Progenitor cell of endocrine pancreas (in vitro differentiated cells): ENCODE measurements at places on chromosomes 1 and 21. TPM values are rescaled to one million over a fixed set of nuclear protein-coding genes. Genes with fewer than 3 reads are reported as not detected.

- DNase-seq: no peak
These were observed 40.7 kb upstream of the EYA3 start for GRCh38 chr1:28129150-28129549.

- DNase-seq: no peak
These were observed 572.7 kb downstream of the NPHP4 start for GRCh38 chr1:5419501-5419900.

GRCh38 chr1:56803561-56804156 is 15.5 kb downstream of the FYB2 start:
- DNase-seq: no peak

- no peak for DNase-seq
These were observed 78.6 kb downstream of the PDE9A start for GRCh38 chr21:42732033-42732410.

Gene GJA5
- total RNA-seq: not detected in 2 replicates

GRCh38 chr1:115677565-115677964 is 35.8 kb downstream of the VANGL1 start:
- no peak for DNase-seq

Gene RGS18
- total RNA-seq: not detected in 2 replicates

GRCh38 chr1:167878372-167879160 is 35.4 kb downstream of the ADCY10 start:
- no peak for DNase-seq

Gene SPRR2A
- total RNA-seq: not detected in 2 replicates

GRCh38 chr1:54559771-54560231 is 11.8 kb downstream of the ACOT11 start:
- DNase-seq: no peak

- no peak for DNase-seq
These were observed 11.6 kb downstream of the EIF4G3 start for GRCh38 chr1:21165076-21165475.

Gene RPTN
- total RNA-seq: not detected in 2 replicates

Gene MIXL1
- 1.5 and 1.7 TPM in 2 replicates for total RNA-seq

GRCh38 chr1:243495442-243496186 is 239.8 kb downstream of the SDCCAG8 start:
- no peak for DNase-seq

DNA sequence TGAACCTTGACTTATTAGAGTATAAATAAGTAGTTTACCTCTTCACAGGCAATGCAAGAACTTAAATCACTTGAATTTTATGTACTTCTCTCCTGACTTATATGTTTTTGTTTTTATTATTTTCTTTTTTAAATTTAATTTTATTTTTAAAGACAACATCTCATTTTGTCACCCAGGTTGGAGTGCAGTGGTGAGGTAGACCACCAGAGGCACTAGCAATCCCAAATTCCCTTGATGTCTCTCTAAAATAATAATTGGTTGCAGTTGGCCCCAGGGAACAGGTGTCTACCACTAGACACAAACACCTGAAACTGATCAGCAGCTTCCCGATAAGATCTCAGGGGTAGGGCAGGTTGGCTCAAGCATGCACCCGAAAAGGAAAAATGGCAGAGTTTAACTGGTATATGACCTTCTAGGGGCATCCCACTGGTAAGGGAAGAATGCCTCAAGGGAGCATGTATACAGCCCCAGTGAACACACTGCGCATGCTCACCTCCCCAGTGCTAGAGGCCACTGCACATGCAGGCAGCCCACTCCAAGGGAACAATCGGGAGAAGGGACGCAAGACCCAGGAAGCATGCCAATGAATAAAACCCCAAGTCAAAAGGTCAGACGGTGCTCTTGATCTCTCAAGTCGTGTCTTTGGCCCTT is 14.6 kb downstream of the EXOC8 start:
- DNase-seq: no peak

DNA sequence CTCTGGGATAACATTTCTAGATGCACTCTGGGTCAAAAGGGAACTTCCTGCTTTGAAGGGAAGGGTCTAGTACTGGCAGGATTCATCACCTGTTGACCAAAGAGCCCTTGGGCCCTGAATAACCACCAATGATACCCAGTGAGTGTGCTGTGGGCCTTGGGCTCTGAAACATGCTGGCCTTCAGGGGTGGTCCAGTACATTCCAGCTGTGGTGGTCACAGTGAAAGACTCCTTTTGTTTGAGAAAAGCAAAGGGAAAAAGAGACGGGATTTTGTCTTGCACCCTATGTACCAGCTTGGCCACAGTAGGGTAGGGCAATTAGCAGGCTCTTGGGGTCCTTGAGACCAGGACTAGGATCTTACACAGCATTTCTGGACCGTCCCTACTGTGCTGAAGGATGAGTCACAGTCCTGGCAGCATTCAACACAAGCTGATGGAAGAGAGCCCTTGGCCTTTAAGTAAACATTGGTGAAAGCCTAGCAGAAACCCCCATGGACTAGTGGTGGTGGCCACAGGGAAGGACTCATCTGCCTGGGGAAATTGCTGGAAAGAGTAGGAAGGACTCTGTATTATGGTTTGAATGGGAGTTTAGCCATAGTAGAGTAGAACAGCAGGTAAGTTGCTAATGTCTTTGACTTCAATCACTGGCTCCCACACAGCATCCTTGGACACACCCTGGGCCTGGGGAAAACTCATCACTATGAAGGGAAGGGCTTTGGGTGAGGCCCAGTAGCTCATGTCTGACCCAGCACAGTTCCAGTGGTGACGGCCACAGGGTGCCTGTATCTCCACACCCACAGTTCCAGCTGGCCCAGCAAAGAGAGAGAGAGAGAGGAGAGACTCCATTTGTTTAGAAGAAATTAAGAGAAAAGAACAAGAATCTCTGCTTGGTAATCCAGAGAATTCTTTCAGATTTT is 87.5 kb downstream of the COL24A1 start:
- no peak for DNase-seq

DNA sequence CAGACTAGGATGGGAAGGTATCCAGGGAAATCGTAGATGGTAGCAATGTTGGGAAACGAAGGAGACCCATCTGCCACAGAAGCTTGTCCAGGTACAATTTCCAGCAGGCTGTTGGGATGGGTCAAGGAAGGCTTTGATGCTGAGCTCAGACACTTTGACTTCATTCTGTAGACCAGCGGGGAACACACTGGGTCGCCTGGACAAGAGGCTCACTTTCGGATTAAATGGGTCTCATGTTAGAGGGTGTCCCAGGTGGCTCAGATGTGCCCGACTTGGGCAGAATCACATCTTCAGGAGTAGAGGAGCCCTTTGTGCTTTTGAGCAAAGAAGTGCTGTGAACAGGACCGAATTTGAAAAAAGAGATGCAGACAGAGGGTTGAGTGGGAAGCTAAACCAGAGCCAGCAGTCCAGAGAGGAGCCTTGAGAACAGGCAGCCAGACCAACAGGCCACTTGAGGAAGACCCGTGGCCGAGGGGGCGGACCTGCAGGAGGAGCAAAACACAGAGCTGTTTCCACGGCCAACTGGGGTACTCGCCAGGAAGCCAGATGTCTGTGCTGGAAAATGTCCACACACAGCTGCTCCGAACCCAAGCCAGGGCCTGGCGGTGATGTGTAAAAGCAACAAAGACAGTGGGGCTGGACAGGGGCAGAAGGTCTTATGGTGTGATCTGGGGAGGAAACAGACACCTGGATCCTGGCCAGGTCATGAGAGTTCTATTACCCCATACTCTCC is 146.9 kb downstream of the AJAP1 start:
- no peak for DNase-seq

Gene MYOG
- not detected in 2 replicates for total RNA-seq

- DNase-seq: no peak
These were observed 453.8 kb downstream of the NEGR1 start for GRCh38 chr1:71828431-71829012.

Gene SERPINC1
- 0.31 TPM in 1 of 2 replicates, not detected in the other for total RNA-seq

GRCh38 chr1:56798053-56798471 is 21.1 kb downstream of the FYB2 start:
- DNase-seq: no peak

GRCh38 chr21:30710499-30710898 is 8.1 kb downstream of the KRTAP21-3 start:
- no peak for DNase-seq

DNA sequence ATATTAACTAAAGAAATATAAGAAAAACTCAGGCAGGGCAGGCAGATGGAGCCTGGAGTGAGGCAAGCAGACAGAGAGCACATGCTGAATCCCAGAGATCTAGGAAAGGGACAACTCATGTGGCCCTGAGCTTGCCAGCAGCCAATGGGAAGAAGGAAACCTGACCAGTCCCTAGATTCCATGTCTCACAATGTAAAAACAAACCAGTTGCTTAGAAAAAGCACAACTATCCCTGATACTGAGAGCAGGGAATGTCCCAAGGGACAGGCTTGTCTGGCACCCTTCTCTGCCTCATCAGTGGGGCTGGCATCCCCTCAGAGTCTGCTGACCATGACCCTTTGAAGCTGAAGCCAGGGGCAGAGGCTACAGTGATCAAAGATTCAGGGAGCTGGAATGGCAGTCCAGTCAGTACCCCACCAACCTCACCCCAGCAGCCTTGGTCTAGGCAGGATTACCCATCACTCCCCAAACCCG is 27.8 kb downstream of the HSPG2 start:
- DNase-seq: no peak

DNA sequence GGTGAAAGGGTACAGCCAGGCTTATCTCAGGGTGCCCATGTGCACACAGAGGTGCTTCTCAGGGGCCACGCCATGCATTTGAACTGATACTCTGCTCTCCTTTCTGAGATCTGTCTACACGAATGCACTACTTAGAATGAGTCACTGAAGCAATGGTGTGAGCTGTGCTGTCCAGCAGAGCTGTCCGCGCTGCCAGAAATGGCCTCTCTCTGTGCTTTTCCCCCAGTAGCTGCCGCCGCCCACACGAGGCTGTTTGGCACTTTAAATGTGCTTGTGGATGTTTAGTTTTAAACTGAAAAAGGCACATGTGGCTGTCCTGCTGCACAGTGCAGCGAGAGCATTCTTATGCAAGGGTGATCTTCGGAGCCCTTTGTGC is 87.1 kb upstream of the COL6A1 start:
- no peak for DNase-seq

GRCh38 chr1:203612932-203613682 is 13.5 kb upstream of the ATP2B4 start:
- no peak for DNase-seq
